ENCODE measurements at places on chromosomes 6 and 20. TPM values are rescaled to one million over a fixed set of nuclear protein-coding genes. Genes with fewer than 3 reads are reported as not detected.

Gene LY6G6F
- total RNA-seq = not detected

Gene MCCD1
- not detected for total RNA-seq

Gene FOXC1
- total RNA-seq = not detected

Gene PAX1
- not detected for total RNA-seq

Gene SRF
- 23.7 TPM for total RNA-seq

Gene CGA
- total RNA-seq = not detected

Gene GSTA1
- total RNA-seq = not detected

Gene CCNC
- 40.5 TPM for total RNA-seq

Gene TREML4
- total RNA-seq = not detected

Gene FRS3
- total RNA-seq = 5.4 TPM

Gene LGSN
- not detected for total RNA-seq

Gene KIF25
- not detected for total RNA-seq

Gene KIF6
- not detected for total RNA-seq
